ENCODE measurements at places on chromosomes 16 and 17.

- no peak for DNase-seq
These were observed 131.0 kb upstream of the CIBAR2 start for GRCh38 chr16:85243308-85243707.

GRCh38 chr16:28478506-28479180 lies 6.5 kb upstream of the NPIPB7 start:
- no peak for DNase-seq

- no peak for DNase-seq
These were observed 1.8 kb upstream of the PRSS22 start for GRCh38 chr16:2859686-2860265.

- DNase-seq: no peak
These were observed 69.8 kb downstream of the SLC39A11 start for GRCh38 chr17:73022694-73023093.

- peak; percentile 29 for DNase-seq
These were observed 27.0 kb upstream of the NTN1 start for GRCh38 chr17:8994319-8994718.

GRCh38 chr16:58842156-58842555 lies 108.0 kb upstream of the GOT2 start:
- DNase-seq: no peak

DNA sequence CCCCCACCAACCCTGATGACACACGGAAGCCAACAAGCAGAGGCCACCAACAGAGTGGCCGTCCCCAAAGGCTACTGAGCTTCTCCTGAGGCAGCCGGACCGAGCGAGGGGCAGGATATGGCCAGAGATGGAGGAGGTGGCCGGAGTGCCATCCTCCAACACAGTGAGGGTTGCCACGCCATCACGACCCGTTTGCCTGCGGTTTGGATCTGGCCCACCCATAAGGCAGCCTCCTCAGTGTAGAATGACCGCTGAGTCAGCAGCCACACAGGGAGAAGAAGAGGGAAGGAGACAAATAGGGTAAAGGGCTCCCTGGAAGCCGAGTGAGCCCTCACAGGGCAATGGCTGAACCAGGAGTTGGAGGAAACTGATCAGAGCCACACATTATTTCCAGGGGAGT lies 13.8 kb downstream of the HNF1B start:
- DNase-seq: no peak

DNA sequence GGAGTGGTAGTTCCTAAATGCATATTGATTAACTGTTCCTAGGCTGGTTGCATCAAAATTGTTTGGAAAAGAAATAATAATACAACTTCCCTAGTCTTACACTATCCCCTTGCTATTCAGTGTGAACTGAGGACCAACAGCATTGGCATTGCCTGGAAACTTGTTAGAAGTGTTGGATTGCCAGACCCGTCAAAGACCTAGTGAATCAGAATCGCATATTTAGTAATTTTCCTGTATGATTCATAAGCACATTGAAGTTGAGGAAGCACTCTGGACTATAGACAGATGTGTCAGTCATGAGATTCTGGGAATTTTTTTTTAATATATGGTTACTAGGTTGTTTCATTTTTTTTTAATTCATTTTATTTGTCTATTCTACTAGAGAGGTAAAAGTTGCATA lies 34.7 kb upstream of the KCNJ16 start:
- no peak for DNase-seq

- DNase-seq: no peak
These were observed 56.7 kb upstream of the SIAH1 start for GRCh38 chr16:48441863-48442279.

GRCh38 chr17:50279181-50279526 lies 4.9 kb downstream of the TMEM92 start:
- DNase-seq: no peak

GRCh38 chr16:65070831-65071432 lies 50.9 kb downstream of the CDH11 start:
- no peak for DNase-seq

- no peak for DNase-seq
These were observed 17.7 kb downstream of the KNOP1 start for GRCh38 chr16:19700319-19700781.

- DNase-seq: no peak
These were observed 30.2 kb downstream of the TBX4 start for GRCh38 chr17:61482467-61482866.

DNA sequence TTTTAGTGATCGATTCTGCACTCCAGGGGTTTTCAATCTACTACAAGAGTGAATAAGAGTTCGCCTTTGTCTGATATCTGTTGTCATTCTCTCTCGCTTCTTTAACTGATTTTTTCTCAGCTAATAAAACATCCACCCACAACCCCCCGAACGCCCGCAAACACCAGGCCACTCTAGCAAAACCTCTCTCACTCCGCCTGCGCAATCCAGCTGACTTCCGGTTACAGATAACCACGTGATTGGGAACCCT lies 338 bp upstream of the RPL19 start:
- DNase-seq: peak; percentile 75

GRCh38 chr16:48231727-48232492 lies 12.2 kb upstream of the LONP2 start:
- DNase-seq: no peak

- DNase-seq: no peak
These were observed 16.7 kb downstream of the MMP28 start for GRCh38 chr17:35778641-35779196.

- no peak for DNase-seq
These were observed 1.3 kb upstream of the CPSF4L start for GRCh38 chr17:73262676-73263642.

DNA sequence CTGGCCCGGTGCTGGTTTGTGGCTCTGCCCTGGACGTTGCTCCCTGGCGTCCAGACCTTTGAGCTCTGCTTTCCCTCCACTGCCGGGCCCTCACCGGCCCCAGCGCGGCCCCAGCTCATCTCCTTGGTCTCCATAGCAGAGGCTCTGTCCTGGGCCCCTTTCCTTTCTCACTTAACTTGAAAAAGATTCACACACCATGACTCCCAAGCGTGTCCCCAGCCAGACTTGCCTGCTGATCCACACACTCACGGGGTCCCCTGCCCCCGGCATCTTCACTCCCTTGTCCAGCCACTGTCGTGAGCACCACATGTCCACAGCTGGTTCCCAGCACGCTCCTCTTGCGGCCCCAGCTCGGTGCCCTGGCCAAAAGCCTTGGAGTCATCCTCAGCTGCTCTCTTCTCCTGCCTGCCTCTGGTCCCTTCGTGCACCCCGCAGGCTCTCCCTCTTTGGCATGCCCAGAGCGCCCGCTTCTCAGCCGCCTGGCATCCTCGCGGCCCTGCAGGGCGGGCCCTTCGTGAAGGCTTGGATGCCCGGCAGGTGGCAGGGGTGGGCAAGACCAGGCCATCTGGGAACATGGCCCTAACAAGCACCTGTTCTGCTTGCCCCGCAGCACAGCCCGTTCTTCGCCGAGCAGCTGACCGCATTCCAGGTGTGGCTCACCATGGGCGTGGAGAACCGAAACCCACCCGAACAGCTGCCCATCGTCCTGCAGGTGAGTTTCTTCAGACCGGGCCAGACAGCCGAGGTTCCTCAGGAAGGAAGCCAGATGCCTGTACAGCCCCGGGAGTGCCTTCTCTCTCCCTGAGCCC lies 145.6 kb upstream of the CHMP6 start:
- DNase-seq: no peak

DNA sequence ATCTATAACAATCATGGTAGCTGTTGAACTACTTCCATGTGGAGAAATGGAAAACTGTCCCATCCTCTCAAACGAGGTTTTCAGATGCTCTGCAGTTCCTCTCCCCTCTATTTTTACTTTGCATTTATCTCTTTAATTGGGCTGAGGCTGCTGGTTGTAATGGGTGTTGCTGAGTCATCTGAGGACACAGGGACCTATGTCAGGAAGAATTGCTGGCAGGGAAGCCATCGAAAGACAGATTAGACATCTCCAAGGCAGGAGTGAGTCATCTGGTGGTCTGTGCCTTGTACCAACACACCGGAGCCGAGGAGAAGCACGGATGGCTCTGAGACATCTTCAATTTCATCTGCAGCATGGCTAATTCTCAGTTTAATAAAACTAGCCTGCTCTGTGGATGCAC lies 394.5 kb downstream of the GRIN2A start:
- DNase-seq: no peak

DNA sequence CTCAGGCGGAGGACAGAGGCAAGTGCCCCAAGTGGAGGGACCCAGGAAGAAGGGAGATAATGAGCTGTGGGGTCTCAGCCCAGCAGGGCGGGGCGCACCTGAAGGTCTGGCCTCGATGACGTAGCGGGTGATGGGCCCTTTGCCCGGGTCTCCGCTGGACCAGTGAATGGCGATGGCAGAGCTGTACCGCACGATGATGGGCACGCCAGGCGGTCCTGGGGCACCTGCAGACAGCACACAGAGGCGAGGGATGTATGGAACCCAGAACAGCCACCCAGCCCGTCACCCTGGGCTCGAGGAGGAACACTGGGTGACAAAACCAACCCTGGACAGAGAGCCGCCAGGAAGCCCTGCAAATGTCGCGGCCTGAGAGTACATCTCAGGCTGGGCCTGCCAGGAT lies 46.2 kb upstream of the CDC42EP4 start:
- no peak for DNase-seq

GRCh38 chr17:40121181-40122135 lies at the start of gene MSL1:
MSL1 (plus strand) TSS chr17:40121971; CDS start chr17:40122613, 642 bp downstream.
- peak; percentile 82 for DNase-seq

DNA sequence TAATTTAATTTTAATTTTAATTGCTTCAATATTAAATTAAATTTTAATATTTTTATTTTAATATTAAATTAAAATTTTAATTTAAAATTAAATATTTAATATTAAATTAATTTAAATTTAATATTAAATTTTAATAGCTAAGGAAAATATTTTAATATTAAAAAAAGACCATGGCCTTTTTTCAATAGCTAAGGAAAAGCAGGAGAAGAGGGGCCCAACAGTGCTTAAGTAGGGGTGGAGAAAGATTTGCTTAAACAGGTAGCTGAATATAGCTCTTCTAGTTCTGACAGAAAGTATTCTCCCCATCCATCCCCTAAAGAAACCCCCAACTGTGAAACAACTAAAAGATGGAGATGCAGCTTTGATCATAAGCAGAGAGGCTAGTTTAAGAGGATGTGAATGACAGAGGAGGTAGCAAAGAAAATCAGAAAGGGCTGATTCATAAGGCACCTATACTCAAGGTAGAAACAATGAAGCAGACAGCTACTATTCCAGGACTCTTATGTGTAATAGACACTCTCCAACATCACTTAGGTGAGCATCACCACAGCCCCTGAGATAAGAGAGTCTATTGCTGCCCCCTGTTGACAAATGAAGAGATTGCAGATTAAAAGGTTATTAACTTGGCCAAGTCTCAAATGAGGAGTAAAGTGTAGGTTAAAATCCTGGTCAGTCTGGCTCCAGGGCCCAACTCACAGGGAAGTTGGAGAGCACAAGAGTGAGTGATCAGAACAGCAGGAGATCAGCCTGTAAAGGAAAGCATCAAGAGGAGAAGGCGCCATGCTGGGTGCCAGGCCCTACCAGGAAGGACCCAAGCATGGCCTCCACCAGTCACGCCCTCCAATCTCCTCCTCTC lies 7.8 kb upstream of the RNASEK start:
- DNase-seq: no peak

DNA sequence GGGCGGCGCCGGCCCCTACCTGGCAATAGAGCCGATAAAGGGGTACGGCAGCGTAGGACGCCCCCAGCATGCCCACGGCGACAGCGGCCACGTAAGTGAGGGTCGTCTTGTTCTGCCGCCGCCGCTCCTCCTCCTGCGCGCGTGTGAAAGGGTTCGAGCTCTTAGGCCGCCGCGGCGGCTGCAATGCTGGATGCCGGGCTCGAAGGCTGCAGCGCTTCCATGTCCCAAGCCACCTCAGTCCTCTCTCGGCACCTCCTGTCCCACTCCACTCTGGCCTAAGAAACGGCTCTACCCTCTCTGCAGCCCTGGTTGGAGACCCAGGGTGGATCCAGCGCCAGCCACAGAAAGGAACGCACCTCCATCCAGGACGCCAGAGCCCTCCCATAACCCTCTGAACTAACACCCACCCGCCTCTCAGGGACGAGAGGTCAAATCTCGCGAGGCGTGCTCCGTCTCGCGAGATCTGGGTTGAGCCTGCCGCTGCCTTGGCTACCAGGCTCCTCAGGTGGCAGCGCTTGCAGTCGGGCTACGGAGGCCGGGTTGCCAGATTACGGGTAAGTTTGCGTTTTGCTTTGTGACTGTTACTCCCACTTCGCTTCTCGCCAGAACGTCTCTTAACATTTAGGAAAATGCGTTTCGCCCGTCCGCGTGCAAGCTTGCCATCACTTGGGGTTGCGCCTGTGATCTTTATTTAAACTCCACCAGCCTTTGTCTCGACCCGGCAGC lies at the start of the genes COX11 and STXBP4:
Gene COX11, minus strand, starts transcription at position 393 of the 726 bp plus-strand sequence. Its CDS starts 8 bp downstream, at position 385.
Gene STXBP4, plus strand, starts transcription at position 504 of the 726 bp plus-strand sequence. CDS start 17,455 bp downstream, outside the sequence.
- peak; percentile 87 for DNase-seq

GRCh38 chr16:51864575-51864974 lies 682.4 kb downstream of the TOX3 start:
- no peak for DNase-seq

GRCh38 chr17:8122422-8122923 lies 1.4 kb downstream of the HES7 start:
- no peak for DNase-seq

DNA sequence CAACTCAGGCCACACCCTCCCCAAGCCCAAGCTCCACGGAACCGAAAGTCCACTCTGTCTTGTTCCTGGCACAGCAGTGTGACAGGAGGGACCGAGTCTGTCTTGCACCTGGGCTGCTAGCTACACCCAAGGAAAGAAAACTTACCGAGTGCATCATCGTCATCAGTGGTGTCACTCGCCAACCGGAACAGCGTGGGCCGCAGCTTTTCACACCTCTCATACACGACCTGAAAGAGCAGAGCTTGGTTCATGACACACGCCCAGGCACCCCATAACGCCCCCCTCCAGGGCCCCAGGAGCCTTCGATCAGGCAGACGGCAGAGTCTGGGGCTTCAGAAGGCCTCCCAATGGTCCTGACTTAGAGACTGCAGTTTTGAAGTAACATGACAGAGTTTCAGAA lies 27.5 kb downstream of the GGA2 start:
- DNase-seq: peak; percentile 23

- no peak for DNase-seq
These were observed 432.6 kb downstream of the UTP18 start for GRCh38 chr17:51692917-51693316.

- no peak for DNase-seq
These were observed 418.7 kb downstream of the GRIN2A start for GRCh38 chr16:9763505-9763904.

DNA sequence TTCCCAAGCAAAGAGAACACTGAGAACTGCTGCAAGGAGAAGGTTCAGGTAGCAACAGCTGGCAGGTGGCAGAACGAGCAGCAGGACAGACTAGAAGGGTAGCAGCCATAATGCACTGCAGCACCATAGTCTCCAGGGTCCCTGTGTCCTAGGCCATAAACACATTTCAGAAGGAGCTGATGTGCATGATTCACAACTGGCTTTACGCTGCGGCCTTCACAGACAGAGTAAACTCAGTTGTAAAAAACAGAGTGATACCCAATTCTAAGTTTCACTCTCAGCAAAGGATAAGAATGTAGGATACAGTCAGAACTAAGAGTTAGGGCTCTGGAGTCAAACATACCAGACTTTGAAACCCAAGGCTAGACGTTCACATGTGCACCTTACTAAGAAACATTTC lies 24.4 kb downstream of the ARHGAP17 start:
- DNase-seq: no peak

DNA sequence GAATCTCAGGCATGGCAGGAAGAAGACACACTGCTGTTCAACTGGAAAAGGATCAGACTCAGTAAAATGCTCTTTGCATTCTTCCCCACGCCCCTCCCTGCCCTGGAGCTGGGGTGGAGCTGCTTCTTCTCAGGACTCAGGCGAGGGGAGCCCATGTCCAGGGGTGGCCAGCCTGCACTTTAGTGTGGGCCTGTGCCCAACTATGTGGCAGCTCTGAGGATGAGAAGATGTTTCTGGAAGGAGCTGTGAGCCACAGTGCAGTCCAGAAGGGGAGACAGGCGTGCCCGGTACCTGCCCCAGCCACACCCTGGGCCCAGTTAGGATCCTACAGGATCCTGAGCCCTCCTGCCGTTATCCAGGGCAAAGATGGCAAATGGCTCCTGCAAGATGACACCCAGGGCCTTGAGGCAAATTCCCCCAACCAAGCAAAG lies 120.3 kb downstream of the ANKRD11 start:
- DNase-seq: no peak

All from activated T-helper 1 cell treated with Interleukin-2 at 50 U/mL for 16 hours (primary cell).